DMS 273 treated with DMSO at 0.1 percent for 48 hours (cell line): ENCODE measurements at places on chromosomes 11 and 22.

- DNase-seq, result peak; percentile 47
Measured at GRCh38 chr11:9047964-9048523, 43.4 kb downstream of the SCUBE2 start.

DNA sequence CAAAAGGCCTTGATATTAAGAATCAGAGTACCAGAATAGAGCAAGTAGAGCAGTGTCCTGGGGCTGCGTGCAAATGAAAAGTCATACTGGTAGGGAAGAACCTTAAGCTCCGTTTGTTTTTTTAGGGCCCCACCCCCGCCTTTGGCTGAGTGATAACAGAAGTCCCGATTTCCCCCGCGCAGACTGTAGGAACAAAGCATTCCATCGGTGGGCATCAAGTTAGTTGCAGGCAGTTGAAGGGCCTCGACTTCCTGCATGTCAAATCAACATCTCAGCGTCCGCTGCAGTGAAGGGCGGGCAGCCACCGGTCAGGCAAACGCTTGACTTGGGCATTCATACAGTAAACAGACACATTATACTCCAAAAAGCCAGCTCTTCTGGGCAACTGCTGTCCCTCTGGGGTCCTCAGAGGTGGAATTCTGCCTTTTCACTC is 11.7 kb downstream of the LRP4 start:
- no peak for DNase-seq

DNA sequence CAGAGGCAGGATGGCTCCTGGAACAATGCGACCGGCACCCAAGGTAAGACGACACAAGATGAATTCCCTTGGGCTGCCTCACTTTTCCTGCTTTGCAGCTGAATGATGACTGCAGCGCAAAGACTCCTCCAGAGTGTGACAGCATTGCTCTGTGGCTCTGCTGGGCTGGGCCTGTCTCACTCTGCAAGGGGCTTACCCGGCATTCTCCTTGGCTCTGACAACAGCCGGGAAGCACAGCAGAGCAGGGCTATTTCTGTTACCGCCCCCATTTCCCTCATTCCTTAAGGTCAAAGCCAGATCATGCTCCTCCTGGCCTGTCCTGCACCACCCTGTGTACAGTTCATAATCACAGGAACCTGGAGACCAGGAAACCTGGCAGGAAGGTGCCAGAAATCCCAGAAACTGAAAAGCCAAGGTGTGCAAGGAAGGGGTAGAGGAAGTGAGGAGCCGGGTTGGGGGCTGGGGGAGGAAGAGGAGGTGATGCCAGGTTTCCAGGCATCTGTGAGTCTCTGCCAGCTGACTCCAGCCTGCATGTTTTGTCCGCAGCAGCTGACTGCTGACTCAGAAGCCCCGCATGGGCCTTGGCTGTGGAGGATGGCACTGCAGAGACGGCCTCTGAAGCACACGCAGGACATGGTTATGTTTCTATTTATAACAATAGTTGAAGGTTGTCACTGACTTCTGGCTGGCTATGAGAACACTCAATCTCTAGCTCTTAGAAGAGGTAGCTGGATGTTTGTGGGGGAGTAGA is 113.6 kb downstream of the MICAL3 start:
- DNase-seq, result no peak

GRCh38 chr11:16297332-16297731 is 59.0 kb downstream of the SOX6 start:
- no peak for DNase-seq

- DNase-seq, result no peak
Measured at GRCh38 chr11:131074573-131074972, 158.3 kb upstream of the SNX19 start.

- no peak for DNase-seq
Measured at GRCh38 chr22:29200901-29201300, 4.8 kb upstream of the EMID1 start.

DNA sequence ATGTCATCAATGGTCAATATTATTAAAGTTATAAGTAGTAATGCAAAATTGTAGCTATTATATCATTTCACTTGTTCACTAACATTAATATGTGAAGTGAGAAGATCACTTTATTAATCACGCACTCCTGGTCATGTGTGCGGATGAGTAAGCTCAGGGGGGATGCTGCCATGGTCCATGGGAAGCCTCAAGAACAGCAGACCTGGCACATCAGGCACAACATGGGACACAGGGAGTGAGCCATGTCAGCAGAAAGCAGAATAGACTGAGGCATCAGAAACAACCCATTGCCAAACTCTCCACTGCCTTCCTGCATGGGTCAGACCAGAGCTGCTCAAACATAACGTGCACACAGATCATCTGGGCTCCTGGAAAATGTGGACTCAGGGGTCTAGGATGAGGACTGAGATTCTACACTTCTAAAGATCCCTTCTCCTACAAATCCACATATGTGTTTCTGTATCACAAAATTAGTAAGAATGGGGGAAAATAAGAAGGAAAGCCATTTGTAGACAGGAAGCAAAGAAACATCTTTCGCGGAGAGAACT is 63.8 kb upstream of the VPREB1 start:
- no peak for DNase-seq

- no peak for DNase-seq
Measured at GRCh38 chr11:109388982-109389381, 33.0 kb upstream of the C11orf87 start.

DNA sequence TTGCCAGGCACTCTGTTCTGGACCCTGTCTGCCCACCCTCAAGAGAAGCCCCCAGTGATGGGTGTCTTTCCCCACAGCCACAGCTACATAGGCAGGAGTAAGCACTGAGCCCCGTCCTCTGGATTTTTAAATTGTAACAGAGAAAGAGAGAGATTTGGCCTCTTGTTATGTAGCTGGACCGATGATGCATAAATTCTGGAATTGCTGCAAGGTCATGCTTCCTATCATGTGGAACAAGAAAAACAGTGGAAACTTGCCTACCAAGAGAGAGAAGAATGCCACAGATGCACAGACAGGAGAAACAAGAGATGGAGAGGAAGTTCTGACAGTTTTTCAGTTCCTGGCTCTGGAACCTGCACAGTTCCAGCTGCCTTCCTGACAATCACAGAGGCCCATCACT is 150.2 kb downstream of the ETS1 start:
- no peak for DNase-seq

GRCh38 chr22:44990810-44991209 is 19.0 kb downstream of the PHF21B start:
- DNase-seq, result no peak

GRCh38 chr11:43404406-43404805 is 45.7 kb downstream of the TTC17 start:
- no peak for DNase-seq

- no peak for DNase-seq
Measured at GRCh38 chr11:13297917-13298356, 20.3 kb downstream of the BMAL1 start.

- DNase-seq, result no peak
Measured at GRCh38 chr11:92812841-92813240, 156.6 kb upstream of the MTNR1B start.

- DNase-seq, result no peak
Measured at GRCh38 chr11:12285106-12285505, 92.3 kb upstream of the PARVA start.

DNA sequence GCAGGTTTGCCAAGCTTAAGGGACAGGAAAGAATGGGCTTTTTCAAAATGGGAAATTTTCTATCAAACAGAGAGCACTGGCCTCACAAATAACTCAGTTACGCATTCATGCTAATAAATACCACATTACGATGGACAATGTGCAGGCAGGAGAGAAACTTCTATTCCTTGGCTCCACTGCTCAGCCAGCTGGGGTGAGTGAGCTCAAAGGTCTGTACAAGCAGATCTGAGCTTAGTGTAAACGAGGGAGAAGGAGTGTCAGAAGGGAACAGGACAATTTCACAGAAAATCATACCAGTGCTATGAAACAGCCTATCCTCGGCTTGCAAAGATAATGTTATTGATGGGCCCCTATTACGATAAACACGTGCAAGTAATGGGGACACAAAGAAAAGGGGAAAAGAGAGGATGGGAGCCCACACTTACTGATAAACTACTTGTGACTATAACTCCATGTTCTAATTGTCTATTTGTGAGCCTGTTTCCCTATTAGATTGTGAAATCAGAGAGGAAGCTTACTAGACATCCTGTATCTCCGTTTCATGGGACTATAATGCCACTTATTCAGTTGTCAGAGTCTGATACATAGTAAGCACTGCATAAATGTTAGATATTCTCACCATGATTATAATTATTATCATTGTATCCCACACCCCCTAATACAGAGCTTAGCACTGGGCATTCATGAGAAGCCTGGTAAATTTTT is 46.3 kb downstream of the AMOTL1 start:
- DNase-seq, result no peak

GRCh38 chr11:112837162-112837826 is 123.9 kb upstream of the NCAM1 start:
- DNase-seq, result no peak

DNA sequence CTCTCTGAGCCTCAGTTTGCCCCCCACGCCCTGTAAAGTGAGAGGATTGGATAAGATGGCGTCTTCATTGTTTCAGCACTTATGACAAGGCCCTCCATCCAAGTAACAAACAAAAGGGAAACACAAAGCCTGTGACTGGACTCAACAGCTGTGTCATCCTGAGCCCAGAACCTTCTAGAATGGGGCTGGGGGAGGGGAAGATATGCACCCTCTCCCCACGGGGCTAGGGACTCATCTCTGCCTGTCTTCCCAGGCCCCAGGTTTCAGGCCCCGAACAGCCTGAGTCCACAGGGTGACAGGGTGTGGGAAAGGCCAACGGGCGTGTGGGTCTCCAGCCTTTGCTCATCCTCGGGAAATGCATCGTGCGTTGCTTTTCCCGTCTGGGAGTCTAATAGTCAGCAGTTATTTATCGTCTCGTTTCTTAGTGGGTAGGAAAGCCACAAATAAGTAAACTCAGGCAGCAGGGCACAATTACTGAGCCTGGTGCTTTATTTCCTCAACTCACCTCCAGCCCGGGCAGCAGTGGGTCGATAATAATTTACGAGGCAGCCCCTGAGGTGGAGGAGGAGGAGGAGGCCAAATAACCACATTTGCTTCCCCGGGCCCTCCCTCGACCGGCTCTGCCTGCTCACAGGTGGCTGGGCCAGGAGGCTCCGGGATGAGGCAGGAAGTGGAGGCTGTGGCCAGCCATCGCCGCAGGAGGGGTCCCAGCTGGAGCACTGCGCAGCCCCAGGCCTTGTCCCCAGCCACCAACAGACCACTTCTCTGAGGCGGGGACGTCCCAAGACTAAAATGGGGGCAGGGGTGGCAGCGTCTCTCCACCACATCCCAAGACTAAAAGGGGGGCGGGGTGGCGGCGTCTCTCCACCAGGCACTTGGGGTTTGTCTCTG is 54.4 kb downstream of the FLRT1 start:
- DNase-seq, result no peak

- no peak for DNase-seq
Measured at GRCh38 chr11:17637901-17638300, 81.5 kb upstream of the MYOD1 start.

DNA sequence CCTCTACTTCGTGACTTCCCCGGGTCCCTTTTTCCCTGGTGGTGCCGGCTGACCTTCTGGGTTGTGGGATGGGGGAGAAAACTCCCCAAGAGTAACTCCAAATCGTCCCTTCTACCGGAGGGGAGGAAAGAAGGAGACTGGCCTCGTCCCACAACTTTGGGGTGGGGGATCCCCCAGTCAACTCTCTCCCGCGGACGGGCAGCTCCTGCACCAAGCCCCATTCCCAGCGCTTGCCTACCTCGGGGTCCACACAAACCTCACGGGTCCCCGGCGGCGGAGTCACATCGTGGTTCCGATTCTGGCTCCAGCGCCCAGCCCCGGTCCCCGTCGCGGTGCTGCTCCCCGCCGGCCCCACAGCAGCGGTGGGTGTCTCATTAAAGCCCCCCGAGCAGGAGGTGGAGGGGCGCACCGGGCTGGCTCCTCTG is 317 bp downstream of the BDNF start:
- no peak for DNase-seq

DNA sequence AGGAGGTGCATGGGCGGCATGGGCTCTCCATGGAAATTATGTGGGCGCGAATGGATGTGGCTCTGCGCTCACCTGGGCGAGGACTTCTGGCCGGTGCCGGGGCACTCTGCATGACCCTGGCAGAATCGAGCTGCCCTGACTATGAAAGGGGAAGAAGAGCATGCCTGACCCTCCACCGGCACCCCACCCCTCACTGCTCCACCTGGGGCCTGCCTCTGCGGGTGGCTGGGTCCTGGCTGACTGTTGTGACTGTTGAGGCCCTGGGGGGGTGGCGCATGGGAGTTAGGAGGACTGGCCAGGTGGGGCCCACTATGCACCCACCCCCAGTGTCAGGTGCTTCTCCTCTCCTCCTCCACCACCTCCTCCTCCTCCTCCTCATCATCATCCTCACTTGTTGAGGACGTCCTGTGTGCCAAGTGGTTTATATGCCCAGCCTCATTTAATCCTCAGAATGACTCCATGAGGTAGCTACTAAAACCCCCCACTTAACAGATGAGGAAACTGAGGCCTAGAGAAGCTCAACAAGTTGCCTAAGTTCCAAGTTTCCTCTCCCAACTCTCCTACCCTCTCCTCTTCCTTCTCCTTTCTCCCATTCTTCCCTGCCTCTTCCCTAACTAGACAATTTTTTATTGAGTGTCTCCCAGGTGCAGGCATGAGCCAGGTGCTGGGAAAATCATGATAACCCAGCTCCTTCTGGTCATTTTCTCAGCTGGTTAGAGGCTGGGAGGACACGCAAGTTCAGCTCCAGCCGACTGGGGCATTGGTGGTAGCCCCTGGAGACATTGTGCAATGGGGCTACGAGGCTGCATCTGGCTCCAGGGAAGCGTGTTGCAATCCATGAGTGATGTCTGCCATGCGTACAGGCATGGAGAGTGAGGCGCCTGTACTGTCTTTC is 2.3 kb downstream of the MYEOV start:
- no peak for DNase-seq
